PC-3 (cell line): ENCODE measurements at places on chromosomes 11 and 22. TPM values are rescaled to one million over a fixed set of nuclear protein-coding genes. Genes with fewer than 3 reads are reported as not detected.

DNA sequence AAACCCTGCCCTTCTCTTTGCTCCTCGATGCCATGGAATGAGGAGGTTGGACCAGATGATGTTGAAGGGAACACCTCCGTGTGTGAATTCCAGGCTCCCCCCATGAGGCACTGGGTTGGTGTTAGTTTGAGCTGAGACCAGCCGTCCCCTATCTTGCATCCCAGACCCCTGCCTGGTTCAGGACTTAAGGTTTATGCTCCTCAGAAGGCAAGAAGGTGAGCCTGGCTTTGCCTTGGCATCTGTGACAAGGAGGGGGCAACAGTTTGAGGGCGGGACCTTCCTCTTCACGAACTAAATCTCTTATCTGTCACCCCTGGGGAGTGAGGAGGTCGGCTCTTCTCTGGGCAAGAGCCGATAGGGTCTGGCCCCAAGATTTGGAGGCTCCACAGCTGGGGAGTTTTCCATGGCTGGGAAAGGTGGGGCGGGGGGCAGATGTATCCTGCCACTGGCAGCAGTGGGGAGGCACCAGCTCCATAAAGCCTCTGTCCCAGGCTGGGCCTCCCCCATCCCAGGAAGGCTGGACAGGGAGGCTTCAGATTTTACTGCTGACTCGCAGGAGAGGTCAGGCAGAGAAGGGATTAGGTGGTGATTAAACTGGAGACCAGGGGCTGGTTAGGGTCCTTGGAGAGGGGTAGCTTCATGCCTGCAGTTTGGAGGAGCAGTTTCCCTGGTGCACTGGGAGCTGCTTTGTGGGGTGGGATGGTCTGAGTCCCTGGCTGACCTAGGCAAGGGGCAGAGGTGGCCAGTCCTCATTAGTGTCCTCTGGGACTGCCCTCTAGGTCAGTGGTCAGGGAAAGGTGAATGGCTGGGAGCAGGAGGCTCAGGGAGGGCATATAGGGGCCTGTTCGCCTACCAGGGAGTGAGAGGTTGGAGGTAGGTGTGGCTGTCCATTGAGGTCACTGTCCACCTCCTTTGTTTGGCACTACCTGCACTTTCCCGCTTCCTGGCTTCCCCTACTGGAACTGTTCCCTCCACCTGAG is 1.1 kb downstream of the SEC14L2 start:
- H3K36me3 ChIP-seq: no peaks in the 10 kb centered on the region
- peaks cover 8% of the 10 kb centered on the region for H3K4me1 ChIP-seq
- H3K4me3 ChIP-seq: peak overlapping the region; percentile 87
- no peak overlapping the region for H3K27ac ChIP-seq
- no peaks in the 10 kb centered on the region for H3K27me3 ChIP-seq

GRCh38 chr11:71488681-71489270 is 35.8 kb downstream of the NADSYN1 start:
- H3K36me3 ChIP-seq: peaks cover 15% of the 10 kb centered on the region
- H3K27me3 ChIP-seq: no peaks in the 10 kb centered on the region
- H3K4me1 ChIP-seq: peaks cover 13% of the 10 kb centered on the region
- H3K4me3 ChIP-seq: no peak overlapping the region

- DNase-seq: no peak
- H3K36me3 ChIP-seq: no peaks in the 10 kb centered on the region
- no peak overlapping the region for H3K27ac ChIP-seq
- no peaks in the 10 kb centered on the region for H3K27me3 ChIP-seq
Observed at GRCh38 chr11:32478277-32478731, 43.0 kb upstream of the WT1 start.

DNA sequence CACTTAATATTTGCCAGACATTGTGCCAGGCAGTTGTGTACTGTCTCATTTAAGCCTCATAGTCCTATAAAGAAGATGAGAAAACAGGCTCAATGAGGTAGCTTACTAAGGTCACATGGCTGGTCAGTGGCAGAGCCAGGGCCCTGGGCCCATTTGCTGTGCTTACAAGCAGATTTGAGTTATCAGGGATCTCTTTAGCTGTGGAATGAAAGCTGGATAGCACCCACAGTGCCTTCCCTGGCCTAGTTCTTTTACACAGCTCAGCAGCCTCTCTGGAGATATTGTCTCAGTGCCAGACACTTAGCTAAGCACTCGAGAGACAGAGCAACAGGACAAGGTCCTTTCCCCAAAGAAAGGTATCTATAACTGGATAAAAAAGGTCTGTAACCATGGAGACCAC is 6.1 kb downstream of the TMEM86A start:
- H3K36me3 ChIP-seq: no peaks in the 10 kb centered on the region
- DNase-seq: no peak
- H3K4me1 ChIP-seq: 0 out of 2 replicates have a peak, but pooled peaks cover 2% of the 10 kb centered on the region
- H3K27me3 ChIP-seq: no peaks in the 10 kb centered on the region

The CD81 gene
- total RNA-seq: 134 and 140 TPM in 2 replicates

The SPA17 gene
- total RNA-seq: 14.0 and 16.5 TPM in 2 replicates

The WBP2NL gene
- 0.33 TPM in 1 of 2 replicates, not detected in the other for total RNA-seq

The TLCD5 gene
- total RNA-seq: 4.2 and 6.2 TPM in 2 replicates

The KRTAP5-9 gene
- not detected in 2 replicates for total RNA-seq
